ENCODE measurements at places on chromosomes 13 and 19.

DNA sequence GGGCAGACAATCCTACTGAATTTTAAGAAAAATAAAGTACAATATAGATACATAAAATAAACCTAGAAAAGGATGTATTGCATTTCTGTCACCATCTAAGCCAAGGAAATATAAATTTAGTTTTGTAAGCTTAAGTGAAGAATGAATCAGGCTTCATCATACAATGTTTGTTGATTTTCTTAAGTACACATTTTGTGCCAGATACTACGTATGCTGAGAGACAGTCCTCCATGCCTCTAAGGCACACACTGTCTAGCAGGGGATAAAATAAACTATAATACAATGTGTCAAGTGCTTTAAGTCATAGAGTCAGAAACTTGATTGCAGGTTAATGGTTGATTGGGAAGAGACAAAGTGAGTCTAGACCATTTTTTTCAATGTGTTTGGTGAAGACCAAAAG lies 465.7 kb downstream of the TBC1D4 start:
- no peak for DNase-seq

DNA sequence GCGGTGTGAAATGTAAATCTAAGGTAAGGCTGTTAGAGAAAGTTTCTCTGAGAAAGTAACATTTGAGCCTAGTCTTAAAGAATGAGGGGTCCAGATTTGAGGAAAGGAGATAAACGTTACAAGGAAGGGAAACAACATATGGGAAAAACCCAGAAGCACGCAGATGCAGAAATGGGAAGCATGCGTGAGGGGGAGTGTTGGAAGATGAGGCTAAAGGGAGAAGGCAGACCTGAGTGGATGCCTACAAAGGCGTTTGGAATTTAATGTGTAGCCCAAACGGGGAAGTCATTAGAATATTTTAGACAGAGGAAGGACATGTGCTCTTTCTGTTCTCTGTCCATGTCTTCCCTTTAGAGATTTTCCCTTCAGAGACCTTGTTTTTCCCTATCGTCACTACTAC lies 61.0 kb downstream of the TPT1 start:
- DNase-seq, result no peak

- DNase-seq, result peak; percentile 80
These were observed 168.8 kb downstream of the COL4A1 start for GRCh38 chr13:110138010-110138699.

DNA sequence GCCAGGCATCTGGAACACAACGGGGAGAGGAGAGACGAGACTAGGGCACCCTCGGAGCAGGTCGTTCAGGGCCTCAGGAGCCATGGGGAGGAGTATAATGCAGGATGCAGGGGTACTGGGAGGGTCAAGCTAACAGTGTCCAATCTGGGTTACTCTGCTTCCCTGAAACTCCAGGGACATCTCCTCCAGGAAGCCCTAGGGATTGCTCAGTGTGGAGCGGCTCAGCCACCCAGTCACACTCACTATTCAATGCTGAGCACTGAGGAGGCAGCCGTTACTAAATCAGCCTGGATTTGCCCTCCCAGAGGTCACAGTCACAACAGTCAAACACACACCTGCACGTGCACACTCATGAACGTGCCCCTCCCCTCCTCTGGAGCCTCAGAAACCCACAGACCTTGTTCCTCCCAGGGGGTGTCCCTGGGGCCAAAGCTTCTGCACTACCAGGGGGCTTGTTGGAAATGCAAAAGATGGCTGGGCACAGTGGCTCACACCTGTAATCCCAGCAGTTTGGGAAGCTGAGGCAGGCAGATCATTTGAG lies 6.9 kb upstream of the FOSB start:
- DNase-seq, result no peak

- no peak for DNase-seq
These were observed 110.9 kb downstream of the IER2 start for GRCh38 chr19:13260883-13261653.

GRCh38 chr13:87754097-87754496 lies 82.9 kb downstream of the SLITRK5 start:
- DNase-seq, result no peak
